ENCODE measurements at places on chromosomes 12 and 14. TPM values are rescaled to one million over a fixed set of nuclear protein-coding genes. Genes with fewer than 3 reads are reported as not detected.

RECQL gene
- total RNA-seq: 19.4 TPM

CDKL1 gene
- 14.8 TPM for total RNA-seq

OR11H7 gene
- total RNA-seq: not detected

DPF3 gene
- total RNA-seq: not detected

DNA sequence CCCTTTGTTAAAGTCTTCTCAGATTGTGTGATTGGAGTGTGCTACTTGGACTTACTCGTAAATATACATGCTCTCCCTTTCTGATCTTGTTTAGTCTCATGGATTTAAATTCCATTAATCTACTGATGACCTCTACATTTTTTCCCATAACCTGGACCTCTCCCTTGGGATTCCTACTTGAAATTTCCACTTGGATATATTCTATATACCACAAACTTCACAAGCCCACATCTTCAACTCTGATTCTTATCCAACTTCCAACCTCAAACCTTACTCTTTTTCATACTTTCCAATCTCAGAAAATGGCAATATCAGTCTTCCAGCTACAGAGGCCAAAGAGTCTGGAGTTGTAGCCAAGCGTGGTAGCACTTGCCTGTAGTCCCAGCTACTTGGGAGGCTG lies 49.1 kb upstream of the OTOGL start:
- DNase-seq: no peak

DNA sequence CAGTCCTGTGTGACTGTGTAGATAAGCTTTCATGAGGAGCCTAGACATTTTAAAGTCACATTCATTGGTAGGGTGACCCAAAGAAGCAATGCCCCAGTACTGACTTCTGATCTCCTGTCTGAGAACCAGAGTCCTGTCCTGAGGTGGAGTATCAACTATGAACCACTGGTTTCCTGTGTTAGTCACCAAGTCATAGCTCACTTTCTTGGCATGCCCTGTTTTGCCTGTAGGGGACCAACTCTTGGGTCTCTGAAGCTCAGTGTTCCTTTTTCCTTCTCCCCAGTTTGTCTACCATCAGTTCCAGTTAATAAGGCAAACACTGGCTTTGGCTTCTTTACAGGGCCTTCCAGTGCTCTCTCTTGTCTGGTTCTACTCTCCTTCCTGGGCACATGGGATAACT lies 97.4 kb downstream of the C12orf75 start:
- no peak for DNase-seq

GRCh38 chr12:20210621-20211215 lies 157.6 kb upstream of the PDE3A start:
- DNase-seq: no peak

DNA sequence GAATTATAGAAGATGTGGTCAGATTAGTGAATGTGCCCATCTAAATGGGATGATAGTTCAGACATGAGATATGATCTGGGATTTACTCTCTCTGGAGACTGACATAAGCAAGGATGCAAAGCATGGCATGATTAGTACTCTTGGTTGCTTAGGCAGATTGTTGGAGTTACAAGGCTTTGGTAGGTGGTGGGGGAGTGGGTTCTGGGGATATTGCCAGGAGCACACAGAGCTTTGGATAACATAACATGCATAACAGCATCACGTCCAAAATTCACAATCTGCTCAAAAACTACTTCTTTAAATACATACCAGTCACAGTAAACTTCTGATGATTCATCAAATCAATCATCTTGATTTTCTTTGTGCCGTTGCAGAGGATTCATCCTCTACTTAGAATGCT lies 287.4 kb downstream of the ACSS3 start:
- DNase-seq: no peak

DNA sequence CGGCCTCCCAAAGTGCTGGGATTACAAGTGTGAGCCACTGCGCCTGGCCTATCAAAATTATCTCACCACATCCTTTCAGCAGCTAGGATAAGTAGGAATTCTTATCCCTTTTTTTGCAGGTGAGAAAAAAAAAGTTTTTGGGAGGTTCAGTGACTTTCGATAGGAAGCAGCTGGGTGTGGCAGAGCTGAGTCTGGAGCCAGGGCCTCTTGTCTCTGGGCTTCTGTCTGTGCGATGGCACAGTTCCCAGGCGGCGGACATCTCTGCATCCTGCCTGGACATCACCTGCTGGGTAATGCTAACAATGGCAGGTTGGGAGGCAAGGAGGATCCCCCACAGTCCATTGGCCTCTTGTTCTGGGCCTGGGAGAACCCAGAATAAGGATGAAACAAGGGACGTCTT lies 12.5 kb downstream of the NRXN3 start:
- DNase-seq: no peak

DNA sequence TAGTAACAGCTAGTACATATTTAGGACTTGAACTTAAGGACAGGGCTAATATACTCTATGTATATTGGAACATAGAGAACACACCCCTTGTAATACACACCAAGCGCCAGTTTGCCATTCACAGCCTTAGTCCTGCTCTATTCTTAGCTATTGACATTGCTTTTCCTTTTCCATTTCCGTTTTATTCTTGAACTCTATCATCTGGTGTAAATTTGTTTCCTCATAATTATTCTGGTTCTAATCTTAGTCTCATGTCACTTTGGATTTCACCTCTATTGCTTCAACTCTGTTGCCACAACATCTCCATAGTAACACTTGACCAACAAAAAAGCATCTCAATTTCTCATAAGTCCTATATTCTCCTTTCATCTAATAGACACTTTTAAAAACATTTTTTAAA lies 225.7 kb downstream of the PHLDA1 start:
- no peak for DNase-seq

- DNase-seq: no peak
Observed at GRCh38 chr12:129788506-129789084, 115.2 kb downstream of the TMEM132D start.

- DNase-seq: no peak
Observed at GRCh38 chr12:16076557-16076956, 165.4 kb downstream of the DERA start.

- DNase-seq: no peak
Observed at GRCh38 chr12:129606239-129606638, 297.6 kb downstream of the TMEM132D start.

GRCh38 chr14:60819575-60819974 lies 85.0 kb downstream of the MNAT1 start:
- DNase-seq: no peak

- no peak for DNase-seq
Observed at GRCh38 chr14:42192738-42193653, 586.3 kb downstream of the LRFN5 start.

All from naive thymus-derived CD4-positive, alpha-beta T cell (primary cell).